ENCODE measurements at places on chromosomes 6 and 20. TPM values are rescaled to one million over a fixed set of nuclear protein-coding genes. Genes with fewer than 3 reads are reported as not detected.

The MCHR2 gene
- not detected for total RNA-seq

The SLC17A2 gene
- total RNA-seq, result 0.55 TPM

The GSTA1 gene
- total RNA-seq, result not detected

The MMS22L gene
- 50.5 TPM for total RNA-seq

The ZFAND3 gene
- 30.8 TPM for total RNA-seq

The SLC17A3 gene
- 1.6 TPM for total RNA-seq

The RWDD2A gene
- 1.4 TPM for total RNA-seq

The CST4 gene
- total RNA-seq, result not detected

The SLC13A3 gene
- total RNA-seq, result not detected

The GATA5 gene
- total RNA-seq, result not detected

The WFDC8 gene
- not detected for total RNA-seq

The MUCL3 gene
- not detected for total RNA-seq

The KIF6 gene
- total RNA-seq, result 0.21 TPM

The CRNKL1 gene
- 20.1 TPM for total RNA-seq

The NFATC2 gene
- 68.0 TPM for total RNA-seq

The TRIM15 gene
- 0.41 TPM for total RNA-seq

The CALHM6 gene
- total RNA-seq, result 9.7 TPM

The C4B gene
- 4.2 TPM for total RNA-seq

The CD40 gene
- 0.91 TPM for total RNA-seq

The SNAI1 gene
- 1.3 TPM for total RNA-seq

The SLC22A23 gene
- total RNA-seq, result not detected

The TMEM74B gene
- 1.2 TPM for total RNA-seq

The SPATS1 gene
- not detected for total RNA-seq

The BTN1A1 gene
- not detected for total RNA-seq

The HSP90AB1 gene
- total RNA-seq, result 2,402 TPM

The C20orf141 gene
- not detected for total RNA-seq

The GHRH gene
- not detected for total RNA-seq
